ENCODE measurements at places on chromosomes 7 and 10.
A peak's percentile ranks its signal among the peaks of the same experiment; 100 is the strongest.

- no peak for DNase-seq
Observed at GRCh38 chr10:125014086-125014830, 72.3 kb downstream of the ZRANB1 start.

DNA sequence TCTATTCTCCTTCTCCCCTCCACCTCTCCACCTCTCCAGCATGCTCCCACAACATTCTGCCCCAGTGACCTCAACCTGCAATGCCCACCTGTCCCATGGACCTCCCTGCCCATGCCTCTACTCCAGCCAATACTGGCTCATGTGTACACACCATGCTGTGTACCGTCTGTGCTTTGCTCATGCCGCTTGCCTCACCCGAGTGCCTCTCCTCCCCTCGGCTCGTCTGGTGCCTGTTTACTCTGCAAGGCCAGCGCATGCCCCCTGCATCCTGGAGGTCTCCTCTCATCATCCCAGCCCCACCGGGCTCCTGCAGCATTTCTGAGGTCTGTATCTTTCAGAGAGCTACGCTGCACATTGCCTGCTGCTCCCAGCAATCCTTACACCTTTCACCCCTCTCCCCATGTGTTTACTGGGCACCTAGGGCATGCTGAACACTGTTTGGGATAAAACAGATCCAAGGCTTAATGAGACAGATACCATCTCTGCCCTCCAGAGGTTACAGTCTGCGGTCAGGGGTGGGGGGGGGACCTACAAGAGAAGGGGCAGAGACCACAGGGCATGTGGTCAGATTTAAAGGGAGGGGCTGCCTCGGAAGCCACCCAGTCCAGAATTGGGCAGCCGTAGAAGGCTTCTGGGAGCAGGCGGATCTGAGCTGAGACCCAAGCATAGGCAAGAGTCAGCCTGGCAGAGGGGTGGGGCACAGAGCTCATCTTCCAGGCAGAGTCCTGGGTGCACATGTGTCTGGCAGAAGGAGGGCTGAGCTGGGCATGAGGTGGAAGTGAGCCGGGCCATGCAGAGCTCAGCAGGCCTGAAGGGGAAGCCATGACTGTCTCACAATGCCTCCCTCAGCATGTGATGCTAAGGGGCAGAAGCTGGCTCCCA is 29.6 kb upstream of the PSAP start:
- no peak for DNase-seq

DNA sequence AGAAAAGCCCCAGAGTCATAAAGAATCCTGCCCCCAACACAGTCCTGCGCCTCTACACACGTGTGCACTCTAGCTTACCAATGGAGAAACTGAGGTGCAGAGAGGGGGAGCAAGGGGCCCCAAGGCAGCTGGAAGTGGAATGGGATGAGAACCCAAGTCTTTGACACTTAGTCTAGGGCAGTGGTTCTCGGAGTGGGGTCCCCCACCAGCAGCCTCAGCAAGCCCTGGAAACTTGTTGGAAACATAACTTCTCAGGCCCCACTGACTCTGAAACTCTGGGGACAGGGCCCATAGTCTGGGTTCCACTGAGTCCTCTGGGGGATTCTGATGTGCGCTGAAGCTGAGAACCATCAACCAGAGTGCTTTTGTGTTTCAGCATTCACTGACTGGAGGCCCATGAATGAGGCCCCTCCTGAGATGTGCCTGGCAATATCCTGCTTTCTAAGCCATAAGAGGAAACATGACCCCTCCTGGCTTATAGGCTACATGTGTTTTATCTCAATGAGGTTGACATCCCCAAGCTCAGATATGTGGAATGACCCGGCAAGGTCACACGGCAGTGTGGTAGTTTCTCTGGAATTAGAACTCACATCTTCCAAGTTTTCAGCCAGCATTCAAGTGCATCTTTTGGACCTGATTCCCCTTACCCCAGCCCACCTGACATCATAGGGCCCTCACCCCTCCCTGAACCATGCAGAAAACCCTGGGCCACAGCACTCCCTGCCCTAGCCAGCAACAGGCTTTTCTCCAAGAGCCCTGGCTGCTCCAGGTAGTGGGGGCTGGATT is 147.3 kb upstream of the PCBD1 start:
- DNase-seq = no peak

DNA sequence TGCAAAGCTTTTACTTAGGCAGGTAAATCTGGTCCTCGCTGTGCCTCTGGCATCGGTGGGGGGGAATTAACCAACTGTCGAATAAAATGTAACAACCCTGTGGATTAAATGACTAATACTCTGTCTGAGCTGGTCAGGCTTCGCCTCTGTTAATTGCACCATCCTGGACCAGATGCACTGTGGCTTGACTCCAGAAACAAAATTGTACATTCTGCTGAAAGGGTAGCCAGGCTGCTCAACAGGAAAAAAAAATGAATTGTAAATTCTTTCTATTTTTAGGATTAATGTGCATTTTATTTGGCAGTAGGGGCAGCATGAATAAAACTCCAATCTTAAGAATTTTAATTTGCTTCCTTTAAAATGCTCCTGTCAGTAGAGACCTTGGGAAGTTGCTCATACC is 389.4 kb downstream of the SORCS1 start:
- no peak for DNase-seq

DNA sequence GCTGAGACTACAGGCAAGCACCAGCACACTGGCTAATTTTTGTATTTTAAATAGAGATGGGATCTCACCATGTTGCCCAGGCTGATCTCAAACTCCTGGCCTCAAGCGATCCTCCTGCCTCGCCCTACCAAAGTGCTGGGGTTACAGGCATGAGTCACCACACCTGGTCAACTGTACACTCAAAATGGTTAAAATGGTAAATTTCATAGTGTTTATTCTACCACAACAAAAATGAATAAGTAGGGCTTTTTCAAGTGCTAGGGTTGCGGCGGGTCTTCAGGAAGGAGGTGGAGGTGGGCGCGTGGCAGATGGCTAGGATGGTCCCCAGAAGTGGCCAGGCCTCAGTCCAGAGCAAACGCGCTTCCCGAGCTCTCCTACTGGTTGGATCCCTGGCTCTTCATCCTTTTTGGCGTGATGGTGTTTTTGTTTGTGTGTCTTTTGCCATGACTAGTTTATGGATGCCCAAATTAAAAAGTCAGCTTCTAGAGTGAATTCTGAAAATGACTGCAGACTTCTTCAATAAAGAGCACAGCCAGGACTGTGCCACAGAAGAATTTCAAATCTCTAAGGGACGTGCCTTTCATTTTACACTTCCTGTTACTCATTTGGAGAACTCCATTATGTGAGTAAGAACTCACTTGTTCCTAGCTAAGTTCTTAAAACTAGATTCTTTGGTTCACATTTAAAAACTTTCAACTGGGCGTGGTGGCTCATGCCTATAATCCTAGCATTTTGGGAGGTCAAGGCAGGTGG is 73.9 kb downstream of the TMEM130 start:
- DNase-seq = no peak

DNA sequence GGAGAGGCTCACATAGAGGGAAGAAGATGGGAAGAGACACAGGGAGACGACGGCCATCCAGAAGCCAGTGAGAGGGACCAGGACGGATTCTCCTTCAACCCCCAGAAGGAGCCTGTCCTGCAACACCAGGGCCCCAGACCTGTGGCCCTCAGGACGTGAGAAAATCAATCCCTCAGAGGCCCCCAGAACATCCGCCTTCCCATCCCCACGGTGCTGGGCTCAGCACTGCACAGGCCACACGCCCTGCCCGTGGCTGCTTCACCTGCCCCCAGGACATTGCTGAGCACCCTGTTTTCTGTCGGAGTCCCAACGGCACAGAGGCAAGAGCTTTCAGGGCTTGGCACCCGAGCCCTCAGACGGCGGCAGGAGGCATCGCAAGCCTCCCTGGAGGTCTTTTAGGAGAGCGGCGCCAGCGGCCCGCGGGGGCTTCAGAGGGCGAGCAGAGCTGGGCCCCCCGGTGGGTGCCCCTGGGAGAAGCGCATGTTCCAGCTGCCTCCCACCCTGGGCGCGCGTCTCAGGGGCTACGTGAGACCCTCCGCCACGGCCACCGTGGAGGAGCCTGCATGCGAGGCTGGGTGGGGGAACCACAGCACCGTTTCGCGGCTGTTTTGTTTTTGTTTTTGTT is 42.8 kb downstream of the PDGFA start:
- no peak for DNase-seq

GRCh38 chr10:91006001-91006751 is 85.3 kb upstream of the ANKRD1 start:
- peak; percentile 10 for DNase-seq

GRCh38 chr7:139562961-139563565 is 39.6 kb downstream of the CLEC2L start:
- DNase-seq = no peak

DNA sequence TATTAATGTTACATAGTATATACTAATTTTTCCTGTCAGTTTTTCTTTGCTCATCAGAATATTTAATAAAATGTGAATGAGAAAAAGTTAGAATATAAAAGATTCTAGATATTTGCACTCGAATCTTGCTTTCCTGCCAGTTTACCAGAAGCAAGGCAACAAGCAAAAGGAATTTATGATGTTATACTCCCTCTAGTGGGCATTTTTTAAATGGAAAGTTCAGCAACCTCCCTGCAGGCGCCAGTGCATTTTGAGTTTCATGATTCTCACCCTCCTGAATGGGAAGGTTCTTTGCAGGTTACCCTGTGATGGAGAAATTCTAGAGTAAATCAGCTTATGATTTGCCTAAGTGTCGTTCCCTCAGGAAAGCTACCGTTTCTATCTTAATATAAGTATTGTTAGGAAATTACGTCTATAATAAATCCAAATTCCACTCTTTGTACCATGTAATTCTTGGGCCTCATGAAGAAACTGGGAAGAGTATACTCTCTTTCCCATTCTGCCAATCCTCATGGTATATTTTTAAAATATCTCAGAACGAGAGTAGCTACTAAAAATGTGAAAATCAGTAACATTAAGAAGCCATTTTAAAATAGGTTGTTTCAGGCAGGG is 350.0 kb downstream of the CRPPA start:
- DNase-seq = peak; percentile 58

DNA sequence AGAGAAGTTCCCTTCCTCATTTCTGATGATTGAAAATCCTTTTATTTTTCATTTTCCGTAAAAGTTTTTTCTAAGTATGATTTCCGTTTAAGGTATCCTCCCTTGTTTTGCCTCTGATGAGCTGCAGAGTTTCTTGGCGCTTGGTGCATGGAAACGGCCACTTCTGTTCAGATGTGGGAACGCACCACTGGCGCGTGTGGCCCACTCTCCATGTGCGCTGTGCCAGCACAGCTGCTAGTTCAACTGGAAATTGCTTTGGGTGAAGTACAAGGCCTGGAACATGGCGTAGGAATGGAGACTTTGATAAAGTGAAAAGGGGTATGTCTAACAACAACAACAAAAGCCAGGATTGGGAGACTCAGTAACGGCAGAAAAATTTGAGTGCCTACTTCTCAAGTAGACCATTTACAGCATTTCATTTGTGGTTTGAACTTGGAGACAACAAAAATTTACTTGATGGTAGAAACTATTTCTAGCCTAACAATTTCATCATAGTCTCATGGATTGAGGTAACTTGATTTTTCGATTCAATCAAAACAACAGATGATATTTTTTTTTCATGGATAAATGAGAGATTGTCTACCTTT is 364.2 kb downstream of the SUGCT start:
- DNase-seq = no peak

- DNase-seq = no peak
Observed at GRCh38 chr7:151796871-151797537, 79.9 kb downstream of the PRKAG2 start.

GRCh38 chr7:100532165-100533022 is 6.6 kb upstream of the AGFG2 start:
- DNase-seq = no peak

DNA sequence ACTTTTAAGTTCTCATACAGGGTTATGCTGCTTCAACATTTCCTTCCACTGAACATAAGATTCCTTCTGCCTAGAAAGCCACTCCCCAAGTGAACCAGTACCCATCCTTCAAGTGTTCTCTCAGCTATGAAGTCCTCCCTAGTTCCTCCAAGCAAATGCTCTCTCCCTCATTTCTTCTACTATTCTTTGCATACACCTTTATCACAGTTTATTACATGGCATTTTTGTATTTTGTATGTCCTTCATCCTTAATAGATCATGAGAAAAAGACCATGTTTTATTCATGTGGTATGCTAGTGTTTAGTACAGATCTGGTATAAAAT is 1.9 kb downstream of the SYPL1 start:
- no peak for DNase-seq

DNA sequence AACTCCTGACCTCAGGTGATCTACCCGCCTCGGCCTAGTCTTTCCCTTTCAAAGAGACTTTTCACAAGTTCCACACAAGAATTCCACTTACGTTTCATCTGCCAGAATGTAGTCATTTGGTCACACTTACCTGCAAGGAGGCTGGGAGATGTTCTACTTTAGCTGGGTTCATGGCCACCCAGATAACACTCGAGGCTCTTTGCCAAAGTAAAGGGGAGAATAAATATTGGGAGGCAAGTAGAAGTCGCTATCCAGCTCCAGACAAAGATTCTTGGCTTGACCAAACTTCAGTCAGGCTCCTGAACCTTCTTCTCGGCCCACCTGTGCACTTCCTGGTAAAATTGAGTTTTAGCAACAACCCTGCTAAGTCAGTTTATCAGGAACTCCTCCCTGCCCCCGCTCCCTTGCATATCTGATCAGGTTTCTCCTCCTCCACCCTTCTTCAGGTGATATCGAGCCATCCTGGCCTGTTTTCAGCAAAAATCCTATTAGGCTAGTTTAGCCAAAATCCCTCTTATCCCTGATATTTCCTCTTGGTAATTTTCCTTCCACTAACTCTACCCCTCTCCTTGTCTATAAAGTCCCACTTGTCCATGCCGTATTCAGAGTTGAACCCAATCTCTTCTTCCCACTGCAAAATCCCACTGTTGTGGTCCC is 25.1 kb upstream of the SAMD8 start:
- no peak for DNase-seq

- DNase-seq = no peak
Observed at GRCh38 chr7:158687406-158687805, 17.2 kb downstream of the NCAPG2 start.

DNA sequence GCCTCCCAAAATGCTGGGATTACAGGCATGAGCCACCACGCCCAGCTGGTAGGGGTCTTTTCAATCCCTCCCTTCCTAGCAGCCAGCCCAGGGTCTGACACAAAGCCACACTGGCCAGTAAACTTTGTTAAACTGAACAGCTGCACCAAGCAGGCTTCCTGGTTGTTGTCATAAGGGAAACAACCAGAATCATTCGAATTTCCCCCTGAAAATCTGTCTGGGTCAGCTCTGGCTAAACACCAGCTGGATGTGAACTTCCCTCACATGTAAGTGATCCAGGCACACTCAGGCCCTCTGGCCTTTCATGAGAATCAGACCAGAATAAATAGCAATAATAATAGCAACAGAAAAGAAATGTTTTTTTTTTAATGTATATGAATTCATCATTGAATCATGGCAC is 7.4 kb downstream of the IMPDH1 start:
- no peak for DNase-seq
